ENCODE measurements at places on chromosomes 1 and 21. TPM values are rescaled to one million over a fixed set of nuclear protein-coding genes. Genes with fewer than 3 reads are reported as not detected.

DNA sequence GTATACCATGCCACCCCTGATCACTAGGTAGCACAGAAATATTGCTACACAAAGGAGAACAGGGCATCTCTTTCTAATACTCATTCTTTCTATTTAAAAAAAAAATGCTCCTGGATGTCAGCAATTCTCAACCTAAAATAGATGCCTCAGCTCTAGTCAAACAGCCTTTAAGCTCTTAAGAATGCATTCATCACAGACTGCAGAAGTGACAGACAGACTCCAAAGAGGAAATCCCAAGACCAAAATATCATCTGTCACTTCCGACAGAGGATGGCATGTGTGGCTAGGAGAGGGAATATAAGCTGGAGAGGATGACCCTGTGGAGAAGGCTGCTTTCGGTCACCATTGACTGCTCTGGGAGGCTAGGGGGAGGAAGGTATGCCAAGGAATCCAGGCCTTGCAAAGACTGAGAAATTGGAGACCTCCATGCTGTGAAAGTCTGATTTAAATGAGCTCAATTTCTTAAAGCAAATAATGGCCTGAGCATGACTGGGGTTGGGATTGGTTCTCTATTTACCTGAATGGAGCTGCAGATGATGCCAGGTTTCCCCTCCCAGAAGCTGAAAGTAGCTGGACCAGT lies 277.4 kb downstream of the BRINP2 start:
- H3K4me1 ChIP-seq: no peaks in the 10 kb centered on the region
- no peaks in the 10 kb centered on the region for H3K36me3 ChIP-seq
- DNase-seq: no peak
- no peak overlapping the region for H3K4me3 ChIP-seq
- no peak overlapping the region for H3K27ac ChIP-seq

SPRR3 gene
- total RNA-seq: 0.70 TPM

GRCh38 chr1:93848350-93848883 lies 30.6 kb downstream of the DNTTIP2 start:
- peak overlapping the region; percentile 71 for H3K4me3 ChIP-seq
- no peaks in the 10 kb centered on the region for H3K36me3 ChIP-seq
- H3K27me3 ChIP-seq: no peaks in the 10 kb centered on the region
- H3K27ac ChIP-seq: peak overlapping the region; percentile 99
- peaks cover 12% of the 10 kb centered on the region for H3K4me1 ChIP-seq
- no peak for DNase-seq

DNA sequence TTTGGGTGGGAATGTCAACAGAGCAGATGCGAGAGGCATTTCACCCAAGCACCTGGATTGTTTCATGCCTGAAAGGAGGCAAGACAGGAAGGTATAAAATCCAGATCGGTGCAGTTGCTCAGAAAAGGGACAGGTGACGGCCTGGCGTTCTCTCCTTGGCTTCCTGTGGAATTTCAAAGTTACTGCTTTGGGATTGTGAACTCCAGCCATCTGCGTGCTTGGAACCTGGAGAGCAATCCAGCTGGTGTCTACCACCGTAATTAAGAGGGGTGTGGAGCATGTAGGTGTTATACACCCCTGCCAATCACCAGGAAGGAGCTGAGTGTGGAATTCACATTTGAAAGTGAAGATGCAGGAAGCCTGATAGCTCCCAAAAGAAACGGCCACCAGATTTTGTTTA lies 286.1 kb downstream of the KIF26B start:
- no peak overlapping the region for H3K27ac ChIP-seq
- H3K27me3 ChIP-seq: no peaks in the 10 kb centered on the region
- H3K4me3 ChIP-seq: no peak overlapping the region

- DNase-seq: no peak
- no peaks in the 10 kb centered on the region for H3K36me3 ChIP-seq
- no peak overlapping the region for H3K27ac ChIP-seq
- H3K4me1 ChIP-seq: no peaks in the 10 kb centered on the region
- H3K27me3 ChIP-seq: no peaks in the 10 kb centered on the region
- H3K4me3 ChIP-seq: no peak overlapping the region
Observed at GRCh38 chr1:43315963-43316737, 15.4 kb downstream of the TIE1 start.

- no peak for DNase-seq
- H3K27ac ChIP-seq: no peak overlapping the region
- H3K36me3 ChIP-seq: no peaks in the 10 kb centered on the region
Observed at GRCh38 chr1:17610713-17611112, 71.2 kb downstream of the ARHGEF10L start.

GRCh38 chr1:26626994-26627393 lies 68.8 kb upstream of the ARID1A start:
- no peak overlapping the region for H3K4me3 ChIP-seq
- DNase-seq: peak; percentile 41
- no peaks in the 10 kb centered on the region for H3K4me1 ChIP-seq

DNA sequence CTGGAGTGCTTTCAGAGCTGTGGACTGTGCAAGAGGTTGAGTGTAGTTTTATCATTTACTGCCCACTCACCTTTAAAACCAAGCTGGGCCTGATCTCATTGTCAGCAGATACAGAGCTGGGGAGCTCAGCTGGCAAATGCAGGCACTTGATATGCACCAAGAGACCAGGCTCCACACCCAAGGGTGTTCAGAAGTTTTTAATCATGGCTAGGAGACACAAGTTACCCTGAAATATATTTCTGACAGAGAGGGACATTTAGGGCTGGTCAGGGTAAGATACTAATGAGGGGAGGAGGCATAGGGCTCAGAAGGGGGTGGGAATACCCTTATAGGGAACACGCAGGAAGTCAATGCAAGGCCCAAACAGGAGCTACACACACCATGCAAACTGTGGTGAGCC lies 153.7 kb downstream of the ELAVL4 start:
- H3K27me3 ChIP-seq: no peaks in the 10 kb centered on the region
- no peaks in the 10 kb centered on the region for H3K4me1 ChIP-seq
- DNase-seq: no peak
- H3K4me3 ChIP-seq: no peak overlapping the region
- H3K27ac ChIP-seq: no peak overlapping the region

SSU72 gene
- total RNA-seq: 145 TPM

GRCh38 chr1:172155766-172156165 lies 264.7 kb upstream of the C1orf105 start:
- DNase-seq: no peak
- no peak overlapping the region for H3K27ac ChIP-seq
- H3K4me3 ChIP-seq: no peak overlapping the region
- H3K4me1 ChIP-seq: peaks cover 4% of the 10 kb centered on the region

DNA sequence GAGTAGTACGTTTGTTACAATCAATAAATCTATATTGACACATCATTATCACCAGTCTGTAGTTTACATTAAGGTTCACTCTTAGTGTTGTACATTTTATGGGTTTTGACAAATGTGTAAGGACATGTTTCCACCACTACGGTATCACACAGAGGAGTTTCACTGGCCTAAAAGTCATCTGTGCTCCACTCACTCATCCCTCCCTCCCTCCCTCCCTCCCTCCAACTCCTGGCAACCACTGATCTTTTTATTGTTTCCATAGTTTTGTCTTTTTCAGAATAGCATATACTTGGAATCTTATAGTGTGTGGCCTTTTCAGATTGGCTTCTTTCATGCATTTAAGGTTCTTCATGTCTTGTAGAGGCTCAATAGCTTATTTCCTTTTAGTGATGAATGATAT lies 44.1 kb upstream of the RHOU start:
- no peak overlapping the region for H3K27ac ChIP-seq
- no peaks in the 10 kb centered on the region for H3K4me1 ChIP-seq
- no peak for DNase-seq

DNA sequence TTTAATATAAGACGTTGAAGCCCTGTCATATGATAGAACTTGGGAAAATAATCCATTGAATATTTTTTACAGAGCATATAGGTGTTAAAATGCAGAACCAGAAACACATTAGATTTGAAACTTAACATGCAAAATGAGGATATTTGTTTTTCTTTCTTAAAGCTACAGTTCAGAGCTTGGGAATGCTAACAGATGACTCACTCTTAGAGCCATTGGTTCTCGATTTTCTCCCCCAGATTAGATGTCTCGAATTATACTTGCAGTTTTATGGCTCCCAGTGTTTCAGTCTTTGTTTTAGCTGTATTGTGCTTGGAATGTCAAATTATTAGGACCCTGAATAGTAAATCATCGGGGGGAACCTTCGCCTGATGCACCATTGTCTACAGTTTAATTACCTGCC lies 575.7 kb upstream of the ZP4 start:
- H3K4me3 ChIP-seq: no peak overlapping the region
- peak; percentile 62 for DNase-seq
- no peaks in the 10 kb centered on the region for H3K27me3 ChIP-seq
- no peaks in the 10 kb centered on the region for H3K36me3 ChIP-seq

SYF2 gene
- 28.5 TPM for total RNA-seq
